ENCODE measurements at places on chromosomes 7 and 10. TPM values are rescaled to one million over a fixed set of nuclear protein-coding genes. Genes with fewer than 3 reads are reported as not detected.

MSMB gene
- total RNA-seq: not detected

CYP2C19 gene
- 0.15 TPM for total RNA-seq

PTN gene
- total RNA-seq: 9.7 TPM

DNA sequence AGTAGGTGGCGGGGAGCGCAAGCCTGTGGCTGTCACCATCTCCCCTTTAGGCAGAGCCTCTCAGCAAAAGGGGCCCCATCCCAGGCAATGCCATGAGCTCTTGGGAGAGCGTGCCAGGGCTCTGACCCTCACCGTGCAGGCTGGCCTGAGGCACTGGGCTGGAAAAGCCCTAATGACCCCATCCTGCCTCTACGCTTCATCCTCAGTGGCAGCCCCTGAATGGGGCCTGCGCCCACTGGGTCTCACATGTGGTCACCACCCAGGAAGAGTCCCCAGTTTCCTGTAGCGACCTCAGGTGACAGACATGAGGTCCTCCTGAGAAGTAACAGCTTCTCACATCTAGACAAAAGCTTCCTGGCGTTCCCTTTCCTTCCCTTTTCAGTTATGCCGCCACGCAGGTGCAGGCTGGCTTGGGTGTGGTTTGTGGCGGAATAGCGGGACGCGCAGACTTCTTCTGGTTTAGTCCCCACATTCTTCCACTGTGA is 59.2 kb downstream of the CLEC2L start:
- no peaks in the 10 kb centered on the region for H3K36me3 ChIP-seq
- no peak overlapping the region for H3K4me3 ChIP-seq
- H3K27me3 ChIP-seq: no peaks in the 10 kb centered on the region
- no peak overlapping the region for H3K27ac ChIP-seq
- H3K4me1 ChIP-seq: no peaks in the 10 kb centered on the region

GRCh38 chr7:25261545-25262140 is 33.4 kb upstream of the NPVF start:
- no peaks in the 10 kb centered on the region for H3K36me3 ChIP-seq
- no peak for DNase-seq
- H3K27me3 ChIP-seq: no peaks in the 10 kb centered on the region
- H3K4me1 ChIP-seq: no peaks in the 10 kb centered on the region
- no peak overlapping the region for H3K27ac ChIP-seq

- no peak for DNase-seq
- H3K4me1 ChIP-seq: no peaks in the 10 kb centered on the region
- no peaks in the 10 kb centered on the region for H3K27me3 ChIP-seq
- no peak overlapping the region for H3K4me3 ChIP-seq
Measured at GRCh38 chr10:69558559-69558958, 14.7 kb downstream of the NEUROG3 start.

GRCh38 chr10:62769574-62770242 is 34.8 kb upstream of the ADO start:
- no peak overlapping the region for H3K4me3 ChIP-seq
- no peak overlapping the region for H3K27ac ChIP-seq
- no peaks in the 10 kb centered on the region for H3K36me3 ChIP-seq
- DNase-seq: no peak

- H3K27me3 ChIP-seq: no peaks in the 10 kb centered on the region
- no peaks in the 10 kb centered on the region for H3K4me1 ChIP-seq
- DNase-seq: no peak
- no peaks in the 10 kb centered on the region for H3K36me3 ChIP-seq
- H3K27ac ChIP-seq: no peak overlapping the region
- H3K4me3 ChIP-seq: no peak overlapping the region
Measured at GRCh38 chr10:25457552-25457951, 282.8 kb downstream of the GPR158 start.

All from ovary (tissue), 10 donors.